ENCODE measurements at places on chromosomes 4 and X.

GRCh38 chrX:136806891-136807410, 26.2 kb upstream of the ARHGEF6 start:
- DNase-seq: no peak

GRCh38 chr4:163330916-163331628, 1.3 kb downstream of the NPY1R start:
- no peak for DNase-seq

GRCh38 chr4:89413518-89413917, 105.9 kb upstream of the GPRIN3 start:
- no peak for DNase-seq

DNA sequence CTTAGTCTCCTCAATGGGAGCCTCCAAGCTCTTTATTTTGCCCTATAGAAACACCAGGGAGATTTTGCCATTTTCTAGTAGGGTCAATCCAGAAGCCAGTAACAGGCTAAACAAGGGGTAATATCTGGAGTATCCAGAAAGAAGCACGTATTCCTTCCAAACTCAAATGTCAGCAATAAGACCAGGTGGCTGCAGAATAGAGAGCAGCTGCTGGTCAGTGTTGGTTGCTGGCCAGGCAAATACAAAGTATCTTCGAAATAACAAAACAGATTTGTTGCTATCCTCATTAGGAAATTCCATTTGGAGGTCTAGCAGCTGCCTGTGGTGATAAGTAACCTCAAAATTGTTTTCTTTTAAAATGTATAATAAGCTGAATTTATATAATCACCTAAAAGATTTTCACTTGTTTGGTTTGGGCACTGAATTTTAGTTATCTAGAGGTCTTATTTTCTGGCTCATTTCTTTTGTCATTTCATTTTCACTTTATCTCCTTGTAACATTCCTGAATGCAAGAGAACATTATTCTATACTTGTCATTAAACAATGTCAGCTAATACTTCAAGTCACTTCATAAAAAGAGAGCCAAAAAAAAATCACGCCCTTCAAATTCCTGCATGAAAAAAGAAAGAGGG, 320.6 kb downstream of the DTHD1 start:
- no peak for DNase-seq

DNA sequence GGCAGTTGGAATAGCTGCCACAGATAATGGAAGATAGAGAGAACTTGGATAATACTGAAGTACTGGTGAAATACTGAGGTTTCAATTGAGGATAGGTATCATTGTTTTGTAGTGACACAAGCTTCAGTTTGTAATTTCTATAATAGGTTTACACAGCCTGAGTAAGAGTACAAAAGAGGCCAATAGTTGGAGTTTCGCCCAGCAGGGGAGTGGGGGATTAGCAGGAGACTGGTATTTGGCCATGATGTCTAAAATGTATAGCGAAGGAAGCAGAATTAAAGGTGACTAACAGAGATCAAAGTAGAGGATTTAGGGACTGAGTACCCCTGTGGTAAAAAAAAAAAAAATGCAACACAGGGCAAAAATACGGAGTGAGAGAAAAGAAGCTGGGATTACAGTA, 129.5 kb downstream of the KCTD8 start:
- DNase-seq: no peak

GRCh38 chrX:125295337-125295736, 24.3 kb upstream of the TEX13C start:
- DNase-seq: no peak

GRCh38 chr4:47499700-47500099, 14.6 kb downstream of the ATP10D start:
- DNase-seq: no peak

- DNase-seq: no peak
Observed at GRCh38 chr4:73944061-73944875, 37.6 kb downstream of the PF4 start.

DNA sequence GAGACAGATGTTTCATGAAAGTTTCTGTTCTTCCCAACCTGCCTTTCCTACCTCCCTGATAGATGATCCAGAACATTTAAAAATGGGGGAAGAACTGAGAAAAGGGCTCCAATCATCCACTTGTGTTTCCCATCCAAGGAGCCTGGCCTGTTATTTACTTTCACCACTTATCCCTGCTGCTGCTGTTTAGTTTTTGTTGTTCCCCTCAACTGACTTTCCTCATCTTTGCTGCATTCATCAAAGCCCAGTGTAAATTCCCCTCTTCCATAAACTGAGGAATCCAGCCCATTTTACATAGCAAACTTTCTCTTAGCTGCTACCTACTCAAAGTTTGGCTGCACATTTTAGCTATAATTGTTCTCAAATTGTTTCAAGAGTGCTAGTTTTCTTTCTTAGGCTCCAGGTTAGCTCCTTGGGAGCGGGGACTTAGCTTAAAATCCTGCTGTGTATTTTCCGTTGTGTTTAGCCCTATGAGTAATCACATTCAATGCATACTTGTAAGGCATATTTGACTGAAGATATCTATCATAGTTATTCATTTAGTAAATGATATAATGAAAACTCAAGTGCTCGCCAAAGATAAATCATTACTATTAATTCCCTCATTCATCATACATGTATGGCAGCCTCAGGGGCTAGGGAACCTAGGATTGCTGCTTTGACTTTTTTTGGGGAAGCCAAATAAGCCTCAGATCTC, 1.4 kb upstream of the PTPN13 start:
- no peak for DNase-seq

DNA sequence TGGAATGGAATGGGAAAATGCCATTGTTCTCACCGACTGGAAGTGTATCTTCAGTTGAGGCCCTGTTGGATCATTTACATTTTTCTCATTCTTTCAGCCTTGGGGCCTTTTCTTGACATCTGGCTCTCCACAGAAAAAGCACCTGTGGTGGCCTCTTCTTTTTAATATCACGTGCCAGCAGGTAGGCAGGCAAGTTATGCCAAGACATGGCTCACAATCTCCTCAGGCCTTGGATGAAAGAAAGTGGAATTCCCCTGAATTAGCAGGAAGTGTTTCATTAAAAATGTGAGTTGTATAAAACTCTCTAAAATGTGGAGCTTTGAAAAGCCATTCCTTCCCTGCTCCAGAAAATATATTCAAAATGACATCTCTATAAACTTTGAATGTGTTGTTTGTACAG, 122.1 kb downstream of the FRAS1 start:
- no peak for DNase-seq

DNA sequence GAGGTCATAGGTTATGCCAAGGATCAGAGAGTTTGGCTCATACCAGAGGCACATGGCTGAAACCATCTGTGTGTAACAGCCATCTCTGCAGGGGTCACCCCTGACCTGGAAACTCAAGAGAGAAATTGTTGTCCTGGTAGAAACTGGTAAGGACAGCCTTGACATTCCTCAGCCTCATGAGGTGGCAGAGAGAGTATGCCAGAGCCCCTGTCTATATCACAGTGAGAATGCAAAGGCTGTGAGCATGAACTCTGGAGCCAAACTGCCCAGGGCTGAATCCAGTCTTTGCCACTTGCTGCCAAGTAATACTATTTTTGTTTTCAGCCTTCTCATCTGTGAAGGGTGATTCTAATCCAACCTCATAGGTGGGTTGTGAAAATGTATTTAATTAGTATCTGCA, 37.1 kb upstream of the CCDC149 start:
- DNase-seq: no peak

DNA sequence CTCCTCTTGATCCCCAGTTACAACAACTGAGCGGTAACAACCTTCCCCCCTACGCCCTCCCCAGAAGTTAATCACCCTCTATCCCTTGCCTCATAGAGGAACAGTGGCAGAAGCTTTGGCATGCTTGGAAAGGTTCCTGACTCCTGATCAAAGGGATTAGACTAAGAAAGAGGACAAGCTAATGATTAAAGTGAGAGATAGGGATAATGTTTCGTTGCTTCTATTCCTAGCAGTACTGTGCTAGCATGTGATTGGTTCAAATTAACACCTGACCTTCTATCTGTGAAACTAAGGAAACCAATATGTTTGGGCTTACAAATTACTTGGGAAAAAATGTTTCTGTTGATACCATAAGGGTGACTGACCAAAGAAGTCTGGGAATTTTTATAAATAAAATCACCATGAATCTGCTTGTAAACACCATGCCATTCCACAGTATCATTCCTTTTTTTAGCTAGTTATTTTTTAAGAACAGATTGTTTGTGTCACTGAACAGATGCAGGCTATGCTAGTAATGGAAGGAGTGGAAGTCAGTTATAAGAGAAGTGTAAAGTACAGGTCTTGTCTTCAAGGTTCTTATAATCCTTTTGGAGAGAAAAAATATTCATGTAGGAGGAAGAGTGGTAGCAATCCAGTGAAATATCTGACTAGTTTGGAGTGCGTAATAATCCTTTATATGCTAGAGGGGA, 11.3 kb upstream of the ATP1B4 start:
- no peak for DNase-seq

- no peak for DNase-seq
Observed at GRCh38 chr4:29043411-29043810, 1676.8 kb upstream of the PCDH7 start.

DNA sequence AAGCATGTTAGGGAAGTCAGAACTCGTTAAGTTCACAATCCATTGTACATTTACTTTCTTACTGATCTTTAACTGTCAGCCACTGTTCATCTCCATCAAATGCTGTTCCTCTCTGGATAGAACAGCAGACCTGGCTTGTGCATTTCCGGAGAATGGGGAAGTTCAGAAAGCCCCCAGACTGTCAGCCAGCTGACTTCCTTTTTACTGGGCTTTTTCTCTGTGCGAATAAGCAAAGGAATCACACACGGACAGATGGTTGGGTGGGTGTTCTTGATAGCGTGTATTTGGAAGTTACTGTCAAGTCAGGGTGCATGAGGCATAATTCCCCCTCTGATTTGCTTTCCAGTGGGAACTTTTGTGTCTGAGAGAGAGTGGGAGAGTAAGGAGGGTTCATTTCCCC, 56.8 kb downstream of the TSPAN7 start:
- DNase-seq: no peak

DNA sequence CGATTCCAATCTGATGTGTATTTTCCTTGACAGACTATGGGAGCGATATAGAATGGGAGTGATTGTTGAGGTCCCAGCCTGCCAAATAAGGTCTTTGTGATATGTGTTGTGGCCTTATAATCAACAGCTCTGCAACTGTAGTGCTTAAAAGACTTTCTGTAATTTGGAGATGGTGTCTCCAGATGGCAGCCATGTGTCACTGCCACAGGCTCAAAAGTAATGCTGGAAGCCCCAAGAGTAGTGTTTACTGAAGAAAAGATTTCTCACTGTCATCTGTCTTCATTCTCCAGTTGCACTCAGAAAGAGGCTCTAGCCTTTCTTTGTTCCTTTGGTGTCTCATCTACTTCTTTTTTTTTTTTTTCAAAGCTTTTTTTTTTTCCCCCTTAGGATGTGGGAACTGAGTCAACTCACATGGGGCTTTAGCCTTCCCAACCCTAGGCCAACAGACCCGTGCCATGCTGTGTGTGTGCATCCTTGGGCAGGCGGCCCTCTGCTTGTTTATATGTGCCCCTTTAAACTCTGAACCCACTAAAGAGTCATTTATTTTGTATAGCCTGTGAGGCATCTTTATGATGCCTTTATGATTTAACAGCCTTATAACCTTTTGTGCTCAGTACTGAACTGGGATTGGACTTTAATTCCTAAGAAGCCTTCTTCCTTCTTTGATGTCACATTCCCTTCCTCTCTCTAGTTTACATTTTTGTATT, 15.6 kb downstream of the SRPX2 start:
- DNase-seq: no peak

DNA sequence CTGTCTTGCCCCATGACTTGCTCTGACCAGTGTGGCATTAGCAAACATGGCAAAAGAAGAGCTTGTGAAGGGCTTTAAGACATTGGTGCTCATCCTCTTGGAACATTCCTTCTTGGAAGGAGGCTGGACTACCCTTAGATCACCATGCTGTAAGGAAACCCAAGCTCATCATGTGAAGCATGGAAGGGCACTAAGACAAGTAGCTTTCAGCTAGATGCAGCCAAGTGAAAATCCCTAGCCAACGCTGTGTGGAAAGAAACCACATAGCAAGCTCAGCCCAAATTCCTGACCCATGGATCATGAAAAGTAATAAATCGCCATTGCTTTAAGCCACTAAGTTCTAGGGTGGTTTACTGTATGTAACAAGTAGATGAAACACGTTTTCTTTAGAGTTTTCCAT, 12.4 kb upstream of the PACRGL start:
- no peak for DNase-seq

- no peak for DNase-seq
Observed at GRCh38 chr4:7831858-7832730, 107.6 kb downstream of the AFAP1 start.

DNA sequence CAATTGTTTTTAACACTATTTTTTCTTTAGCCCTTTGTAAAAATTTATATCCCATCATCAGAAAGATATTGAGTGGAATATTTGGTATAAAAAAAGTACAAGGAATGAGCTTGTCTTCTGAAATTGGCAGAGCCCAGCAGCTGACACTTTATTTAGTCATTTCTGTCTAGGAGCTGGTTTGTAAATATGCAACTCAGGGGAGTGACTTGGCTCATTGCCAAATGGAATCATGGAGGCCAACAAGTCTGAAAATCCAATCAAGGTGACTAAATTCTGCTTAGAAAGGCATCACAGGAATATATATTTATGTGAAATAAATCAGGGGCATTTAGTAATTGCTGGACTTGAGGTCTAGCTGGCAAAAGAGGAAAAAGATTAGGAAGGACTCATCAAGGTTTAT, 74.4 kb downstream of the OTC start:
- DNase-seq: no peak

GRCh38 chrX:9737363-9737762, 28.3 kb downstream of the GPR143 start:
- DNase-seq: no peak

GRCh38 chr4:106017975-106018374, 122.7 kb downstream of the NPNT start:
- DNase-seq: no peak

GRCh38 chrX:11899091-11899490, 141.1 kb downstream of the MSL3 start:
- DNase-seq: no peak

- no peak for DNase-seq
Observed at GRCh38 chr4:76752861-76753501, 145.0 kb downstream of the SOWAHB start.

- DNase-seq: no peak
Observed at GRCh38 chr4:79977131-79977840, 95.7 kb downstream of the ANTXR2 start.

- DNase-seq: no peak
Observed at GRCh38 chrX:2820136-2820771, 8.5 kb upstream of the GYG2 start.

GRCh38 chr4:141041021-141041476, 92.2 kb downstream of the RNF150 start:
- no peak for DNase-seq

GRCh38 chr4:87117732-87118075, 102.7 kb downstream of the KLHL8 start:
- DNase-seq: no peak

- no peak for DNase-seq
Observed at GRCh38 chrX:48794911-48795515, 6.9 kb upstream of the HDAC6 start.
